Fibroblast of gingiva (primary cell): ENCODE measurements at places on chromosomes 3 and 15.

DNA sequence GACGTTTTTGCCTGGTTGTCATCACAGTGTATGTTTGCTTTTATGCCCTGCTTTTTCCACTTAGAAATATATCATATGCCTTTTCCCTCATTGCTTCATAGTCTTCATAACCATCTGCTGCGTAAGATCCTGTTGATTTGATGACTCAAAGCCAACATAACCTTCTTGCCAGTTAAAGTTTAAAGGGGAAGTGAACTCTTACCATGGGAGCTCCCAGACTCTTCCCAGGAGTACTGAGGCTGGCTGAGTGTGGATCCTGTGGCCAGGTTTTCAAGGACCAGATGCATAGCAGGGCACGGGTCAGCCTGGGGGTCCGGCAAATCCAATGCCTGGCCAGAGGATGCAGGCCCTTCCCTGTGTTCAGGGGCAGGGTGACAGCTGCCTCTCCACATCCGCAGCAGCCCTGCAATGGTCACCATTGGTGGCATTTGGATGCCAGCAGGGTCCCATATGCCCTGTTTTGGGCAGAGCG lies 42.0 kb upstream of the SACM1L start:
- peak; percentile 90 for DNase-seq

DNA sequence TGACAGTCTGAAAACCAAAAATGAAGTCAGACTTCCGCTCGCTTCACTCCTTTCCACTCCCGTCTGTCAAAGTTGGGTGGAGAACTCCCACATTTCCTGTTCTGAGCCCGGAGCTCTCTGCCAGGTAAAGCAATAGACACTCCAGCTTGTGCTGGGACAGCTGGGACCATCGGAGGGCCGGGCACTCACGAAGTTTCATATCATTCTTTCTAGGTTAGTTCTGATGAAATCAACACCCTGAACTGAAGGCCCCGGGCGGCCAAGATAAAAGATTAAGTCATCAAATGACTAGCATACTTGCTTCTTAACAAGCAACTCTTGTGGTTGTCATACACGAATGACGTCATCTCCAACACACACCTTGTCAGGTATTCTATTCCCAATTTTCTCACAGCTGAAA lies 42.1 kb downstream of the MAGI1 start:
- no peak for DNase-seq

DNA sequence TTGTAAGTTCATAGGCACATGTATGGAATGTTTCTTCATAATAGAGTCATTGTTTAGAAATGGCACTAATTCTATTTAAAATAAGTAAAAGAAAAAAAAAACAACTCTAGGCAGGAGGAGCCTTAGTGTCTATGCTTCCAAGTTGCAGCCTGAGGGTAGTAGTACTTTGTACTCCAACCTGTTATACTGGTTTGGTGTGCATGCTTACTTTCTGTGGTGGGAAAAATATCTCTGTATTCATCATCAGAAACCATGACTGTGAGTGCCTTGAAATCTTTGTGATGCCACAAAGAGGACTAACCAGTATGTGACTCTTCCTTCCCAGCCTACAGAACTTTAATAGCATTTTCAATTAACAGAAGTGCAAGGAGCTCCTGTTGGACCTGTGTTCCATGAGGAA lies 4.4 kb downstream of the NAALADL2 start:
- no peak for DNase-seq

DNA sequence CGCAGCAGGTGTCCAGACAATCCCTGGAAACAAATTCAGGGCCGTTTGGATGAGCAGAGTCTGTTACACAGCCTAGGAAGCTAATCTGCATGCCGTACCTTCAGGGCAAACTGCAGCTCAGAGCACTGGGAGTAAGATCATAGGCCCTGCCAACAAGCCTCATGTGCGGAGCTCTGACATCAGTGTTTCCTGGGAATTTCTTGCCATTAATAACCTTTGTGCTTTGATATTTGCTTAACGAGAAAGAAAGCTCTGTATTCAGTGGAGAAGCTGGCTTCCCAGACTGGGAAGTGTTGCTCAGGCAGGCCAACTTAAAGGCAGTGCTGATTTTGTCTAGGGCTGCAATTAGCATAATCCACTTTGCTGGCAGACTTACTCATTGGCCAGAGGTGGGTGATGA lies 116.1 kb upstream of the KLHL25 start:
- DNase-seq: no peak

DNA sequence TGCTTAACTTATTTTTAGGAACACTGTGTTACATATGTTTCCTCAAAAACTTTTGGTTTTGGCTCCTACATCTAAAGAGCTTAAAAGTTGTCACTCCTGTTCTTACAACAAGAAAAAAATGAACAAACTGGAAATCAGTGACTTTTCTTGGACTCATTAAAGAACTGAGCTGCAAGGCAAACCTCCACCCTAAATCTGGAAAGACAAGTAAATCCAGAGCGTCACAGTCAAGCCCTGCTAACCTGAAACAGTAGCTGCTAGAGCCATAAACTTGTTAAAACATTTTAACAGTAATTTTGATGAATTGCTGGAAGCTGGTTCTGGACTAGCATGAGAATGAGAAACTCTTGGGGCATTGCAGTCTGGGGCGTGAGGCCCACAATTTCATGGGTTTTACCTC lies 350.5 kb upstream of the COL8A1 start:
- no peak for DNase-seq

GRCh38 chr3:28915741-28916500 lies 364.9 kb upstream of the RBMS3 start:
- DNase-seq: peak; percentile 70

GRCh38 chr15:98648654-98649471 lies 524 bp downstream of the IGF1R start:
- peak; percentile 63 for DNase-seq

- DNase-seq: no peak
These were observed at the start of gene PARP15 for GRCh38 chr3:122577409-122578031. Gene PARP15 (plus strand): TSS chr3:122577650. CDS start chr3:122577668, 18 bp downstream.

- DNase-seq: no peak
These were observed 42.6 kb downstream of the GOLIM4 start for GRCh38 chr3:168053115-168053514.

- DNase-seq: peak; percentile 94
These were observed 984.1 kb downstream of the EPHA3 start for GRCh38 chr3:90091549-90091948.

DNA sequence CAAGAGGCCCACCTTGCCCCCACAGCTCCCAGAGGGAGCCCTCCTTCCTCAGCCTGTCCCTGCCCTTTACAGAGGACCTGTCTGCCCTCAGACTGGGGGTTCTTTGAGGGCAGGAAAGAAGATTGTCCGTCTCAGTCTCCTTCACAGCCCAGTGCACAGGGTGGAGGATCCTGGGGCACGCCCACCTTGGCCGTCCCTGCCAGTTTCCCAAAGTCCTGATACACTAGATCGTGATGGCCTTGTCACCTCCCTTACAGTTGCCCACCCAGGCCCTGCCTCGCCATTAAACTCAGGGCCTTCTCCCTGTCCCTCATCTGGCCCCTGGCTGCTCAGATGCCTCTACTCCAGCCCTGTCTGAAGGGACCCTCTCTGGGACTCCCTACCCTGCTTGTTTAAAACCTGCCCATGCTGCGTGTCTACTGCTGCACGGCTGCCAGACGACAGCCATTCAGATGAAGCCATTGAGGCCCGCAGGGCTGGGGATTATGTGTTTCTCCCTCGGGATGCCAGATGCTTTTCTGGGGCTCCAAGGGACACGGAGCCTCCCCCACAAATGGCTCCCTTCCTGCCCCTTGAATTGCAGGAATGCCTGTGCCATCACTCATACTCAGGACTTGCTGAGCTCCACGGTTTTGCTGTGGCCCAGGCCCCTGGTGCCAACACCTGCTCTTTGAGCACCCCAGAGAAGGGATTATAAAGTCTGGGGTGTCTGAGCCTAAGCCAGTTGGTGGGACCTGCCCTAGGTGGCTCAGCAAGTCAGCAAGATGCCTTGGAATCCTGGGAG lies 27.8 kb downstream of the ACSBG1 start:
- DNase-seq: no peak

GRCh38 chr15:87348746-87349145 lies 907.8 kb downstream of the NTRK3 start:
- peak; percentile 1 for DNase-seq

DNA sequence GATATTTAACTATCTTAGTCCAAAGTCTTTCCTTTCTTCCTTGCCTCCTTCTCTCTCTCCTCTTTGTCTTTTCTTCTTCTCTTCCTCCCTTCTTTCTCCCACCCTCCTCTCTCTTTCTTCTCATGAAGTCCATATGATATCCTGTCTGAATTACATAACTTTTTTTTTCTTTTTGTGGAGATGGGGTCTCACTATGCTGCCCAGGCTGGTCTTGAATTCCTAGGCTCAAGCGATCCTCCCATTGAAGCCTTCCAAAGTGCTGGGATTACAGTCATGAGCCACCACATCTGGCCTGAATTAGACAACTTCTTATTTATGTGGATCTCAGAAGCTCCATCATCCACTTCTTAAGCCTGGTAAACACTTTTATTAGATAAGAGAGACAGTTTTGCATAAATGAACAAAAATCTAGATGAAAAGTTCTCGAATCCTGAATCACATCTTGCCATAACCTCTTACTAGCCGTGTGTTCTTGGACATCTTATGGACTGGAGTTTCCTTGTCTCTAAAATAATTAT lies 206.5 kb downstream of the LPP start:
- DNase-seq: no peak

- DNase-seq: no peak
These were observed 55.4 kb downstream of the ATP13A4 start for GRCh38 chr3:193499136-193499770.

GRCh38 chr3:55875113-55875512 lies 388.0 kb upstream of the WNT5A start:
- DNase-seq: peak; percentile 57

- no peak for DNase-seq
These were observed 8.3 kb downstream of the TRA2B start for GRCh38 chr3:185929192-185930151.

- no peak for DNase-seq
These were observed 67.7 kb downstream of the MGLL start for GRCh38 chr3:127754411-127755304.

- no peak for DNase-seq
These were observed 254.5 kb downstream of the FAM43A start for GRCh38 chr3:194939949-194940770.

DNA sequence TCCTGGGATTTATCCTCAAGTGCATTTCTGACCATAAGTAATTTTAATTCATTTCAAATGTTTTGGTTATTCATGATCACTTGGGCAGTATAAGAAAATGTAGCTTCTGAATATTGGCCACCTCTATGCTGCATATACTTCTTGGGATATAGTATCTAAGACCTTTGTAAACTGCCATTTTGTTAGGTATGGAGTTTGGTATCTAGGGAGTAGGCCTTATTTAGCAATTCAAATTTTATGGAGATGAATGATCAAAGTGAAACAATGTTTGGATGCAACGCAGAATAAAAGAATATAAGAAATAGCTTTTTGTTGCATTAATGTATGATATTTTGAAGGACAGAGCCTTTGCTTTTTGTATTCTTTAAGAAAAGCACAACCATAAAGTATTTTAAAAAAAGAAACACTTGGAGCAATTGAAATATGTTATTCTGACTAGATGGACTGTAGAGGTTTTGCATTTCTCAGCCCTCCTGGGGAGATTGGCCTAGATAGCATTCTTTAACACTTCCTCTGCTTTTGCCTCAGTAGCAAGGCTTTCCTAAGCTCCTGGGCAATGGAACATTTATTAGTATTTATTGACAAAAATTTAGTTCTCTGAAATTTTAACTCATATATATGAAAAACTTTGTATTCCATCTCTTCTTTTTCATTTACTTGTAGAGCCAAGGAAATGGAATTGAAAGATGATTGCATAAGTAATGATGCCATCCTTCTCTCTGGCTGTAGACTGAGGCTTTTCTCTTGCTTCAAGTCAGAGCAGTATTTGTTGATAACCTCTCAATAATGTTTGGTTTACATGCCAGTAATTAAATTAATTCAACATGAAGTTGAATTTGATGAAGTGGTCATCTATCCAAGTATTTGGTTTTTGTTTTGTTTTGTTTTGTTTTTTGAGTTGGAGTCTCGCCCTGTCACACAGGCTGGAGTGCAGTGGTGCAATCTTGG lies 61.8 kb upstream of the UTS2B start:
- no peak for DNase-seq

- DNase-seq: no peak
These were observed 167.8 kb upstream of the EPHA6 start for GRCh38 chr3:96646596-96646995.

GRCh38 chr3:34183114-34183513 lies 384.7 kb downstream of the PDCD6IP start:
- no peak for DNase-seq

DNA sequence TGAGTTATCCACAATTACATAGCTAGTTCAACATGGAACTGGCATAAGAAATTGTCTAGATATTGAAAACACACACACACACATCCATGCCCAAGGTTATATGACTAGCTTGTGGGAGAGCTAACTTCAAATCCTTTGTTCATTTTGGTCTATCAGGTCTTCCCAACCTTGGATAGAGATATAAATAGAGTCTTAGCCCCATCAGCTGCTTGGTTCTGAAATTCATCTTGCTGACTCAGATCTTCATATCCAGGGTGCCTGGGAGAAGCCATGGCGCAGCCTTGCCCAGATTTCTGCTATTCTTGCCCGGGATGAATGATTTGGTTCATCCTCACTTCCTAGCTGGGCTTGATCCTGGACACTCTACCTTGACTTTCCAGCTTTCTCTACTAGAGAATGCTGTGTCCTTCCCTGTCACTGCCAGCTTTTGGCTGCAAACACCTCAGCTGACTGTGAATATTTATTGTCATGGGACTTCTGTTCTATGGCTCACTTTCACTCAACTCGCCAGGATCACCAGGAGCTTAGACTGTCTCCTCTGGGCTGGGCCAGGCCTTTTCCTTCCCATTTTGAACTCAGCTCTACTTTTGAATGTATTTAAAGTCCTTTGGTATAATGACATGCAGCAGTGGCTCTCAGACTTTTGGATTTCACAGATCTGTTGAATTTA lies 324.4 kb downstream of the AGBL1 start:
- DNase-seq: no peak

- DNase-seq: peak; percentile 38
These were observed 141.0 kb upstream of the MYRIP start for GRCh38 chr3:39668420-39668819.

- peak; percentile 17 for DNase-seq
These were observed at the start of gene NRROS for GRCh38 chr3:196639483-196640296. Gene NRROS (plus strand): TSS chr3:196639694. CDS start chr3:196654540, 14,846 bp downstream.
